ENCODE measurements at places on chromosomes 13 and 19.

- DNase-seq: no peak
Measured at GRCh38 chr13:46961719-46962118, 64.9 kb upstream of the HTR2A start.

DNA sequence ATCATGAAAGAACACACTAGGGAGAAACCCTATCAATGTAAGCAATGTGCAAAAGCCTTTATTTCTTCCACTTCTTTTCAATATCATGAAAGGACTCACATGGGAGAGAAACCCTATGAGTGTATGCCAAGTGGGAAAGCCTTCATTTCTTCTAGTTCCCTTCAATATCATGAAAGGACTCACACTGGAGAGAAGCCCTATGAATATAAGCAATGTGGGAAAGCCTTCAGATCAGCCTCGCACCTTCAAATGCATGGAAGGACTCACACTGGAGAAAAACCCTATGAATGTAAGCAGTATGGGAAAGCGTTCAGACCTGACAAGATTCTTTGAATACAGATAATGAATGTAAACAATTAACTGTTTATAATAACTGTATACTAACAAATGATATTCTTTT, 15.0 kb upstream of the ZNF439 start:
- DNase-seq: no peak

DNA sequence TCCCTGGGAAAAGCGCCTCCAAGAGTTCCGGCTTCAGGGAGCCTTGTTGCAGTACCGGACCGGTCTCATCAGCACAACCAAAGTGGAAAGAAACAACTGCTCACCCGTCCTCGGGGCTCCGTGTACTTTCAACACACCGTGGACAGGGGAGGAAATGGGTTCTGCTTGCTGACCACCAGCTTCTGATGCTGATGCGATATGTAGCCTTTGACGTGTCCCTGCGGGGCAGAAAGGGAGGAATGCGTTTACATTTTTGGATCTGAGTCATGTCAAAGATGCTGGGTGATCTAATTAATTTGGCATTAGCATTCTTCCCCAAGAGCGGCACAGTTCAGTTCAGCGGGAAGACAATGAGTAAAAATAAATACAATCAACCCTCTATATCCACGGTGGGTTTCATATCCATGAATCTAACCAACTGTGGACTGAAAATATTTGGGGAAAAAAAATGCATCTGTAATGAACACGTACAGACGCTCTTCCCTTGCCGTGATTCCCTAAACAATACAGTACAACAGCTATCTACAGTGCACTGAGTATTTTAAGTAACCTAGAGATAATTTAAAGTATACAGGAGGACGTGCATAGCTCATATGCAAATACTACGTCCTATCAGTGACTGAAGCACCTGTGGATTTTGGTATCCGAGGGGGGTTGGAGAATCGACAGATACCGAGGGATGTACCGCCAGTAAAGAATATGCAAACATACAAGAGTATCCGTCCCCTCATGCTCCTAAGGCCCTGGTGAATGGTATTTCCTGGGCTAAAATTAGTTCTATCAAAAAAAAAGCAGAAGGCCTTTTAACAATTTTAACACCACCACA, 19.8 kb downstream of the PROZ start:
- DNase-seq: peak; percentile 90

GRCh38 chr13:98405107-98405571, 171.8 kb downstream of the STK24 start:
- DNase-seq: no peak

GRCh38 chr13:26949701-26950502, 189.3 kb upstream of the GPR12 start:
- DNase-seq: no peak

- DNase-seq: no peak
Measured at GRCh38 chr13:27830010-27830409, 37.7 kb downstream of the GSX1 start.

GRCh38 chr13:62173958-62174357, 758.3 kb upstream of the PCDH20 start:
- no peak for DNase-seq

GRCh38 chr19:29807178-29807577, 4.6 kb upstream of the CCNE1 start:
- DNase-seq: no peak

GRCh38 chr13:27794921-27795717, 2.8 kb downstream of the GSX1 start:
- no peak for DNase-seq

- DNase-seq: no peak
Measured at GRCh38 chr13:84978851-84979250, 820.4 kb downstream of the SLITRK6 start.

DNA sequence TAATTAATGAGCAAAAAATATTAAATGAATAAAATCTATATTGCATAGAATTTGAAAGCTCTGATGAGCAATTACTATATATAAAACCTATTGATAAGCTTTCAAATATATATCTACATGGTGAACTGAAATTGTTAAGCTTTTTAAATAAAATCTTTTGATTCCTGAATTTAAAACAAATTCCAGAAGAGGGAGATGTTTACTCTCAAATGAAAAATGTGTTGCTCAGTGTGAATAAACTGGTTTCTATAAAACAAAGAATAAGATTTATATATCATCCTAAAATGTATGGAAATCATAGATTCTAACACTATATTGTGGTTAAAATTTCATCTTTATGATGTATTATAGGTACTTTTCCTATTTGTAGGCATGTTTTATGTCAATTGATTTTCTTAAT, 171.5 kb upstream of the SLITRK6 start:
- no peak for DNase-seq

DNA sequence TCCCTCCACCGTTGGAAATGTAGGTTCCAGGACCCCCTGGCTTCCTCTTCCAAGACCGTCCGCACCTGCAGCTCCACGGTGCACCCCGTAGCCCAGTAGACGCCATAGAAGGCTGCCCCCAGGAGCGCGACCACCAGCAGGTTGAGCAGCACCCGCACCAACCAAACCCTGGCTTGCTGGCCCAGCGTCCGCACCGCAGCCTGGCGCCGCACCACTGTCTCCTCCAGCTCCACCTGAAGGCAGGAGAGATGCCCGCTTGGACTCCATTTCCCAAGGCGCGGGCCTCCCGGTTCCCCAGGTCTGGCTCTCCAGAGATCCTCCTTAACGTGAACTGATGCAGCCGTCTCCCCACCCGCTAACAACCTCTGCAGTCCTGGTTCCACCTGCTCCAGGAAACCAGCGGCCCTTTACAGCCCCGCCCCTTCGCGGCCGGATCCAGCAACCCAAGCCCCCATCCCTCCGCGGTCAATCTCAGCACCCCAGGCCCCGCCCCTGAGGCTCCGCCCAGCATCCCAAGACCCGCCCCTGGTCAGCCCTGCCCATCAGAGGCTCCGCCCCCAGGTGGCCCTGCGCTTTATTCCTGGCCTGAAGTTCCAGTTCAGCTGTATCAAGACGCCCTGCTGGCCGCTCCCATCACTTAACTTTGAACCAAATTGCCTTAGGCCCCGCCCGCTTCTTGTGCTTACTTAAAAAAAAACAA, 5.0 kb upstream of the LENG1 start:
- no peak for DNase-seq

DNA sequence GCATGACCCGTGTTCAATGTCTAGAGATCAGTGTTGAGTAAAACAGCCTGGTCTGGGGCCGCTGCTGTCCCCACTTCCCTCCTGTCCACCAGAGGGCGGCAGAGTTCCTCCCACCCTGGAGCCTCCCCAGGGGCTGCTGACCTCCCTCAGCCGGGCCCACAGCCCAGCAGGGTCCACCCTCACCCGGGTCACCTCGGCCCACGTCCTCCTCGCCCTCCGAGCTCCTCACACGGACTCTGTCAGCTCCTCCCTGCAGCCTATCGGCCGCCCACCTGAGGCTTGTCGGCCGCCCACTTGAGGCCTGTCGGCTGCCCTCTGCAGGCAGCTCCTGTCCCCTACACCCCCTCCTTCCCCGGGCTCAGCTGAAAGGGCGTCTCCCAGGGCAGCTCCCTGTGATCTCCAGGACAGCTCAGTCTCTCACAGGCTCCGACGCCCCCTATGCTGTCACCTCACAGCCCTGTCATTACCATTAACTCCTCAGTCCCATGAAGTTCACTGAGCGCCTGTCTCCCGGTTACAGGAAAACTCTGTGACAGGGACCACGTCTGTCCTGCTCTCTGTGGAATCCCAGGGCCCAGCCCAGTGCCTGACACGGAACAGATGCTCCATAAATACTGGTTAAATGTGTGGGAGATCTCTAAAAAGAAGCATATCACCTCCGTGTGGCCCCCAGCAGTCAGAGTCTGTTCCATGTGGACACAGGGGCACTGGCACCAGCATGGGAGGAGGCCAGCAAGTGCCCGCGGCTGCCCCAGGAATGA, 1.5 kb upstream of the CEACAM5 start:
- DNase-seq: peak; percentile 20

DNA sequence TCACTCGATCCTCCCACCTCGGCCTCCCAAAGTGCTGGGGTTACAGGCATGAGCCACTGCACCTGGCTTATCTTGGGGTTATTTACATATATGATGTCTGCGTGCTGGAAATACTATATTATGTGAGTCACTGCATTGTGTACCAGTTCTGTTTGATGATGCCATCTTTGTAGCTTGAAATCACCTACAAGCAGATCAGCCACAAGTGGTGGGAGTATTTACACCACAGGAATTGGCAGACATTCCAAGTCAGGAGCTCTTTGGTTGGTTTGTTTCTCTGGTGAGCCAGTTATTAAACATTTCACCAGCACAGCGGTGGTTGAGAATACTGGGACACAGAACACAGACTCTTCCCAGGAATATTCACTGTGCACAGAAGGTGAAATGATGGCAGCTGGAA, 4.5 kb upstream of the TIMM44 start:
- DNase-seq: no peak

- DNase-seq: no peak
Measured at GRCh38 chr19:46303322-46303690, 6.5 kb downstream of the HIF3A start.

DNA sequence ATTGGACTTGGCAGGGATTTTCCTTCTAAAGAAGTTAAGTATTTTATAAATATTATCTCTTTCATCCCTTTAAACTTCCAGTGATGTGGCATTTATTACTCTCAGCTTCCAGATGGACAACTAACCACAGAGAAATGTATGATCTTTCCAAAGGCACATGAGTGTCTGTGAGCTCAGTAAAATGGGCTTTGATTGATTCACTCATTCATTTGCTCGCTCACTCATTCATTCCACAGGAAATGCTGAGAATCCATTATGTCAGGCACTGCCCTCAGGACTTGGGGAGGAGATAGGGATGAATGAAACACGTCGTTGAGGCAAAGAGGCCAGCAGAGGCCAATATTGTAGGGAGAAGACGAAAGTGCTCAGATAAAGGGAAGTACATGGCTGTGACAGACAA, 359.3 kb downstream of the EFNB2 start:
- DNase-seq: no peak

GRCh38 chr19:6752256-6753177, 13.0 kb downstream of the TRIP10 start:
- DNase-seq: no peak

DNA sequence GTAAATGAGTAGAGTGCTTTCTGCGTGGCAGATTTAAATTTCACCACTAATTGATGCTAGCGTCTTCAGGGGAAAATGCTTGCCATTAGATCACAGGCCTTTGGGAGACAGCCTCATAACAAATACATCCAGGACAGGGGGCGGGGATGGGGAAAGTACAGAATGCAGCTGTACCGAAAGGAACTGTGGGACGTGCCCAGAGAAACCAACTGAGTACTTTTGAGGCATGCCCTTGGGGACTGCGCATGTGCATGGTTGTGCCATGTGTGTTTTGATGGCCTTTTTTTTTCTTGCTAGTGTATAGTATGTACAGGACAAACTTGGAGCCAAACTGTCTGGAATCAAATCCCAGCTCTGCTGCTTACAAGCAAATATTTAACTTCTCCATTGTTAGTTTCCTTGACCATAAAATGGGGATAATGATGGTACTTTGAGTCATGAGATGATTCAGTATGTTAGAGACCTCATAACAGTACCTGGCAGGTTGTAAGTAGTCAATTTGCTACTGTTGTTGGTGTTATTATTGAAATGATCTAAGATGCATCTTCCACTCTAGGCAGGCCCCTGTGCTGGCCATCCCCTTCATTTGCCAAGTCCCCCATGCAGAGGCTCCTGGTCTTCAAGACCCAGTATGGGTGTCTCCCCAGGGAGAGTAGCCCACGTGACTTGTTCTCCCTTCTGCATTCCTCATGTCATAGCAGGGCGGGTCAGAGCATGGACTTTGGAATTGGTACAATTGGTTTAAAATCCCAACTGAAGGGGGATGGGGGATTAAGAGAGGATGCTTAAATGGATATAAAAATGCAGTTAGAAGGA, 68.3 kb upstream of the NPAS1 start:
- no peak for DNase-seq

GRCh38 chr19:33685541-33685940, 63.8 kb downstream of the CHST8 start:
- DNase-seq: no peak

DNA sequence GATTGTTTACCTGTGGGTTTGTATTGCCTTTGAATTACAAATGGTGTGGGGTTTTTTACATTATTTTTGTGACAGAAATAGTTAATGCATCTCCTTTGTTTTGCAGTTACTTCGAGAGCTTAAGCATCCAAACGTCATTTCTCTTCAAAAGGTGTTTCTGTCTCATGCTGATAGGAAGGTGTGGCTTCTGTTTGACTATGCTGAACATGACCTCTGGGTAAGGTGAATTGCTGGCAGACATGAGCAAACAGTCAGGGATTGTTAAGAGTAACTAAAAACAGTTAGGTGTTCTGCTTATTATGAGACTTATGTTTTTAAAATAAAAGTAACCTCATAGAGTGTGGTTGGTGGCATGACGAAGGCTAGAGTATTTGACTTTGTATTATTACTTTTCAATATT, 95.0 kb downstream of the CDK8 start:
- DNase-seq: no peak

- no peak for DNase-seq
Measured at GRCh38 chr19:55103190-55103589, 14.2 kb downstream of the PPP1R12C start.

GRCh38 chr13:30865123-30866049, 40.7 kb upstream of the MEDAG start:
- DNase-seq: peak; percentile 58

GRCh38 chr13:77510156-77510555, 25.4 kb upstream of the SCEL start:
- DNase-seq: no peak

DNA sequence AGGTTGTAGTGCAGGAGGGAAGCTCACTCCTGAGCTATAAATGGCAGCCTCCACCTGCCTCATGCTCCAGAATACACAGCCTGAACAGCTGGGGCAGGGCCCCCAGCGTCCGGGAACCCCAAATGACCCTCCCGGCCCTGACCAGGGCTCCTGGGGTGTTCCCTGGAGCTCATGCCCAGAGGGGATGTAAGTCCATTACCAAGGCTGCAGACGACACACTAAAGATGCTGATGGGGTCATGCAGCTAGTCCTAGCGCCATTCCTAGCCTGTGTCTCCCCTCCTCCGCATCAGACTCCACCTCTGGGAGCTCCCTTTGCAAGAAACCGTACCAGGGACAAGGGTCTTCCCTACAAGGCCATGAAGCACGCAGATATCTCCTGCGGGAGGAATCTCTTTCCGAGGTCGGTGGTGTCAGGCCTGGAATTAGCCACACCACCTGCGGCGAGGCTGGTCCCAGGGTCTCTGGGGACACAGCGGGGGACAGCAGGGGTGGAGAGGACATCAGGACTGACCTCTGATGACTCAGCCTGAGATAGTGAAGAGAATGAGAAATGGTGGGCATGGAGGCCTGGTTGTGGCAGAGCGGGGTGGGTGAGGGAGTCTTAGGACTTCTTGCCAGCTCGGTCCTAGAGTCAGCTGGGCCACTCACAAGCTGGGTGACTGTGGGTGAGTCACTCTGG, 11.9 kb upstream of the TPM4 start:
- no peak for DNase-seq
